ENCODE measurements at places on chromosomes 13 and 19. TPM values are rescaled to one million over a fixed set of nuclear protein-coding genes. Genes with fewer than 3 reads are reported as not detected.

ZNF99 gene
- not detected for total RNA-seq

PRR19 gene
- under 0.01 TPM for total RNA-seq

FXYD3 gene
- total RNA-seq = 245 TPM

KLK14 gene
- under 0.01 TPM for total RNA-seq

ACP5 gene
- 8.9 TPM for total RNA-seq

SYT5 gene
- total RNA-seq = not detected

SGTA gene
- total RNA-seq = 41.6 TPM

C19orf67 gene
- total RNA-seq = 0.14 TPM

NLRP7 gene
- total RNA-seq = not detected

CYP2F1 gene
- total RNA-seq = not detected

RDH8 gene
- total RNA-seq = not detected

KIR2DL3 gene
- not detected for total RNA-seq

ZNF160 gene
- total RNA-seq = 15.4 TPM

GFY gene
- not detected for total RNA-seq

PDE4C gene
- 0.14 TPM for total RNA-seq

ZNF155 gene
- total RNA-seq = 10.4 TPM

SLC6A16 gene
- total RNA-seq = not detected

COL5A3 gene
- under 0.01 TPM for total RNA-seq

KIR3DL2 gene
- total RNA-seq = not detected

ATP8A2 gene
- under 0.01 TPM for total RNA-seq

PRTN3 gene
- total RNA-seq = not detected

ADGRE3 gene
- total RNA-seq = not detected

SULT2A1 gene
- total RNA-seq = not detected

CERS1 gene
- 0.68 TPM for total RNA-seq

ZNF701 gene
- 27.7 TPM for total RNA-seq

ZNF709 gene
- total RNA-seq = 1.1 TPM

DGKH gene
- total RNA-seq = 37.2 TPM

OLFM4 gene
- not detected for total RNA-seq

GRK1 gene
- total RNA-seq = not detected

Data from nasal cavity respiratory epithelium epithelial cell of viscerocranial mucosa (primary cell).